NCI-H2081 treated with DMSO at 0.1 percent for 48 hours (cell line): ENCODE measurements at places on chromosomes 1 and 21.

GRCh38 chr21:35674895-35675470 is 385.3 kb downstream of the SETD4 start:
- no peak for DNase-seq

DNA sequence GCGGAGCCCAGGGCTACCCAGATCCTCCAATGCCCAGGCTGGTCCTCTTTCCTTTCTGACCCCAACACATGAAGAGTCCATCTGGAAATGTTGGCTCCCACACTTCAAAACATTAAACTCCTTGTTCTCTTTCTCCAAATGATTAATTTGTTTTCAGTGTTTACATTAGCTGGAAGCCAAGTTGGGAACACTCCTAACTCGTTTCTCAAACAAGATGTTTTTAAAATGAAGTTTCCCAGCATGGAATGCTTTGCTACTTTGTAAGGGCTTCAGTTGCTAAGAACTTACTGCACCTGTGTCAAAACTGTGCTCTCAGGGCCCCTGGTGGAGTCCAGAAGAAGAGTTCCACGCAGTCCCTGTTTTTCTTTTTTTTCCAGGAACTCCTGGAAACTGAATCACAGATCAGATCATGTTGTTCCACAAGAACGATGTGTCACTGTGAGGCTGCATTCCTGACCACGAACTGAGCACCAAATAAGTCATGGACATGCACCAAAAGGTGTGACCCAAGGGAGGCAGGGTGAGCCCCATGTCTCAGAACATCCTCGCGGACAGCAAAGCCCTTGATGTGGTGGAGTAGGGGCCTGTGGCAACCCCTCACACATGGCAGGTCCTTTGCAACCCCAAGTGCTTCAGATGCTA is 257.3 kb downstream of the KCNJ6 start:
- DNase-seq: no peak

DNA sequence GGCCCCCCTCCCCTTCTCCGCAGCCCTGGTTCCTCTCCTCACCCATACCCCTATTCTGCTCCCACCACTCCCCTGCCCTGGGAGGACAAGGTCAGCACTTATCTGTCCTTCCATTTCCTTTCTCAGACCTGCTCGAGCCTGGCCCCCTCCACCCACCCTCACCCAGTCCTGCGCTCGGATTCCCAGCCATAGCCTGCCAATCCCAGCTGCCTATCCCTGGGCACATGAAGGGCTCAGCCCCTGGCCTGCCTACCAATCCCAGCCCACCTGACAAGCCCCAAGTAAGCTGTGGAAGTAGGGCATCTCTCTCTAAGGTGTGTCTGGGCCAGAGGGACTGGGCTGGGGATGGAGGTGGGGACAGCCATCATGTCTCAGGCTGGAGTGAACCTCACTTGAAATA is 5.4 kb downstream of the BLACAT1 start:
- no peak for DNase-seq

DNA sequence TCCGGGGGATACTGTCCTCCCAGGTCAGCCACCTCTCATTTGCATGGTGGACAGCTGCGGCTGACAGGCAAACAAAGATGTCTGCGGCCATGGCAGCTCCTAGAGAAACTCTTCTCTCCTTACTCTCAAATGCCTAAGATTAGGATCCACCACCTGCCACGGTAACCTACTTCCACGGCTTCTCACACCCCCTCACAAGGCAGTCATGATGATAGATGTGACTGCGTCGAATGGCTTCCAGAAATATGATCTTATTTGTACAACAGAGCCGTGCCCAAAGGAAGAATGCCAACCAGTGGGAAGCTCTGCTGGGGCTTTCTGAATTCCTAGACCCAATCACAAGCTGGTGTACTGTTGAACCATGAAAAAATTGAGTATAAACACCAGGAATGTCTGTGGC is 73.4 kb downstream of the BACE2 start:
- no peak for DNase-seq

- DNase-seq: no peak
These were observed 82.5 kb downstream of the C4BPA start for GRCh38 chr1:207186503-207186902.
